Fibroblast of lung (primary cell): ENCODE measurements at places on chromosomes 7 and 10.
A peak's percentile ranks its signal among the peaks of the same experiment; 100 is the strongest.

GRCh38 chr10:57098146-57098545, 737.1 kb upstream of the ZWINT start:
- DNase-seq: no peak

DNA sequence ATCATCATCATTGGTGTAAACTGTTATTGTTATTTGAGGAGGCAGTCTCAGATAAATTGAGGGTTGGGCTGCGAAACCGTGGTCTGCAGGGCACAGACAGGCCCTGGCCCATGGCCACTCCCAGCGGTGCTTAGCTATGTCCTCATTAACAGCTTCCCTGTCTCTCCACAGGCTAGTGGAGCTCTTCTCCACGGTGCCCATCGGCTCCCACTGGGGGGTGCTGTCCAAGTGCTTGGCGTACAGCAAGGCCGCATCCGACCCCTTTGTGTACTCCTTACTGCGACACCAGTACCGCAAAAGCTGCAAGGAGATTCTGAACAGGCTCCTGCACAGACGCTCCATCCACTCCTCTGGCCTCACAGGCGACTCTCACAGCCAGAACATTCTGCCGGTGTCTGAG, 21.6 kb downstream of the GPR26 start:
- no peak for DNase-seq

GRCh38 chr10:43265799-43266721, 805 bp downstream of the RASGEF1A start:
- DNase-seq: no peak

- no peak for DNase-seq
These were observed 50.9 kb downstream of the PDZD8 start for GRCh38 chr10:117324367-117324766.

DNA sequence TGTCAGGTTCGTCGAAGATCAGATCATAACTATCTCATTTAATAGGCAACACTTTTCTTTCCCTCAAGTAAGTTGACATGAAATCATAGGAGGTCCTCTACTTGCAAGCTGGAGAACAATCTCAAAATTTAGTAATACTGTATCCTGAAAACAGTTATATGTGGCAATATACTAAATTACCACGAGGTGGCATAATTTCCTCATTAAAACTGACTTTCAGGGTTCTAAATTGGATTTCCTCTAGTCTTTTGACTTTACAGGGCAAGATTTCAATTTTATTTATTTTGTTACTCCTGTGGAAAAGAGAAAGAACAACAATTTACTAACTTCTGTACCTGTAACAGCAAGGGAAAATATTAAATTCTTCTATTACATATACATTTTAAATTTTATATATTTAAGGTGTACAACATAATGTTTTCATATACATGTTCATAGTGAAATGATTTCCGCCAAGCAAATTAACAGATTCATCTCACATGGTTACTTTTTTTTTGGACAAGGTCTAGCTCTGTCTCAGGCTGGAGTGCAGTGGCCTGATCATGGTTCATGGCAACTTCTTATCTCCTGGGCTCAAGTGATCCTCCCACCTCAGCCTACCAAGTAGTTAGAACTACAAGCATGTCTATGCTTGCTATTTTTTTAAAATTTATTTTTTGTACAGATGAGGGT, 53.4 kb upstream of the CYP2C18 start:
- peak; percentile 36 for DNase-seq

DNA sequence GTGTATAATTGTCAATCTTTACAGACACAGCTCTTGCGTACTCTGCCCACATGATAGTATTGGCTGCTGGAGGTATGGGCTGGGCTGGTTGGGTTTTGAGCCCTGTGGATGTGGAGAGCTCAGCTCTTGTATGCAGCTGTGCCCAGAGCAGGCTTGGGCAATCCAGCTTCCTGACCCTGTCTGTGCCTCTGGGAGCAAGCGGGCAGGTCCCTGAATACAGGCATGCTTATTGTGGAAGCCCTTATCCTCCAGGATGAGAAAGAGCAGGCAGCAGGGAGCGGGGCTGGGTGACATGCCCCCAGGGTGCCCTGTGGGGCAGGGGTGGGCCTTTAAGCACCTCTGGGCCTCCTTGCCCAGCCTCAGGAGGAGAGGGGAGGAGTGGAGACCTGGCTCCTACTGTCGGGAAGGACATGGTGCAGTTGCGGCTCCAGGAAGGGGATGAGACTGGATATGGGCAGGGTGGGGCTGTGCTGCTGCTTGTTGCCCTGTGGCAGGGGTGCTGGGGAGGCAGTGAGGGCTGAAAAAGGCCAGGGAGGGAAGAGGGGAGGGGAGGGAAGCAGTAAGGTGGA, 32.7 kb upstream of the SH2D4B start:
- DNase-seq: no peak

DNA sequence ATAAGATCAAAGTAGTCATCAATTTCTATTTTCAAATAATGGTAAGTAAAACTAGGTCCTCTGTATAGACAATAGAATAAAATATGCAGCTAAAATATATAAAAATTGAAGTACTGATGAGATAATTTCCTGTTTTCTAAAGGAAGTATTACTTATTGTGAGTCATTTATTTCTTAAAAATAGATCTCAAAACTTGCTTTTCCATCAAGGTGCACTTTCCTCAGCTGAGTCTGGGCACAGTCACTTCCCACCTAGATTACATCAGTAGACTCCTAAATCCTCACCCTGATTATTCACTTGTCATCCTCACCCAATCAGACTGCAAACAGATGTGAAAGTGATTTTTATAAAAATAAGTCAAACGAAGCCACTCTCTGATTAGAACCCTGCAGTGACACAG, 211.5 kb downstream of the POM121L12 start:
- no peak for DNase-seq

- no peak for DNase-seq
These were observed 1455.7 kb upstream of the CELF2 start for GRCh38 chr10:9561821-9562505.
